NCI-H446 treated with DMSO at 0.1 percent for 48 hours (cell line): ENCODE measurements at places on chromosomes 13 and 19.

- DNase-seq = no peak
Measured at GRCh38 chr13:51044023-51044665, 66.9 kb downstream of the C13orf42 start.

GRCh38 chr19:47344425-47344824 is 4.7 kb upstream of the DHX34 start:
- no peak for DNase-seq

DNA sequence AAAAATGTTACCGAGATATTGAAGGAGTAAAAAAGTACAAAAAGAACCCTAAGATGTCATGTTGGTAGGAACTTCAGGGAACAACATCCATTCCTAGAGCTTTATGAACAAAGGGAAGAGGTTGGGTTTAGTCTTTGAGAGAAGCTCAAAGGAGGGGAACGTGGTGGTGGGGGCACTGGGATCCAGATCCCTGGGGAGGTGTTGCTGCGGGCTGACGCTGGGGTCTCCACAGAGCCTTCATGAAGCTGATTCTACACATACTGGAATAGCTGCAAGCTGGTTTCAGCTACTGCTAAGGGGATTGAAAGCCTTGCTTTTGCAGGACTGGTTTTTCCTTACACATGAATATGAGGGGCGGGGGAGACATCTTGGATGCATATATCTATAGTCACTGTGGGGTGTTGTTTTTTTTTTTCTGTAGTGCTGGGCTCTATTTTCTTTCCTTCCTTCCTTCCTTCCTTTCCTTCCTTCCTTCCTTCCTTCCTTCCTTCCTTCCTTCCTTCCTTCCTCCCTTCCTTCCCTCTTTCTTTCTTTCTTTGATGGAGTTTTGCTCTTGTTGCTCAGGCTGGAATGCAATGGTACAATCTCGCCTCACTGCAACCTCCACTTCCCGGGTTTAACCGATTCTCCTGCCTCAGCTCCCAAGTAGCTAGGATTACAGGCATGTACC is 6.5 kb upstream of the MZF1 start:
- no peak for DNase-seq

- DNase-seq = no peak
Measured at GRCh38 chr13:78409172-78409571, 194.2 kb downstream of the POU4F1 start.

GRCh38 chr13:29754473-29754806 is 96.0 kb downstream of the UBL3 start:
- DNase-seq = no peak

DNA sequence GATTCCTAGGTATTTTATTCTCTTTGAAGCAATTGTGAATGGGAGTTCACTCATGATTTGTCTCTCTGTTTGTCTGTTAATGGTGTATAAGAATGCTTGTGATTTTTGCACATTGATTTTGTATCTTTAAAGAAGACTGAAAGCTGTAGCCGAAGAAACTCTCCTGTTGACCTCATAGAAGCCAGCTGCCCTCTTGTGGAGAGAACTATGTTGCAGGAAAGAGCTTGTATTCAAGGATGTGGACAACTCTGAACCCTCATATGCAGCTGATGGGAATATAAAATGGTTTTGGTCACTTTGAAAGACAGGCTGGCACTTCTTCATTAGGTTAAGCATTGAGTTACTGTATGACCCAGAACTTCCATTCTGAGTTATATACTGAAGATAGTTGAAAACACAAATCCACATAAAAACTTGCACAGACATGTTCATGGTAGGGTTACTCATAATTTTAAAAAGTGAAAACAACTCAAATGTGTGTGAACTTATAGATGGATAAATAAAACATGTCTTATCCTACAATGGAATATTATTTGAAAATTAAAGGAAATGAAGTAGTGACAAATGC is 65.8 kb upstream of the SLITRK6 start:
- no peak for DNase-seq

GRCh38 chr19:7648265-7649014 is 11.5 kb downstream of the STXBP2 start:
- no peak for DNase-seq

- no peak for DNase-seq
Measured at GRCh38 chr13:42574435-42575311, 721 bp downstream of the TNFSF11 start.

DNA sequence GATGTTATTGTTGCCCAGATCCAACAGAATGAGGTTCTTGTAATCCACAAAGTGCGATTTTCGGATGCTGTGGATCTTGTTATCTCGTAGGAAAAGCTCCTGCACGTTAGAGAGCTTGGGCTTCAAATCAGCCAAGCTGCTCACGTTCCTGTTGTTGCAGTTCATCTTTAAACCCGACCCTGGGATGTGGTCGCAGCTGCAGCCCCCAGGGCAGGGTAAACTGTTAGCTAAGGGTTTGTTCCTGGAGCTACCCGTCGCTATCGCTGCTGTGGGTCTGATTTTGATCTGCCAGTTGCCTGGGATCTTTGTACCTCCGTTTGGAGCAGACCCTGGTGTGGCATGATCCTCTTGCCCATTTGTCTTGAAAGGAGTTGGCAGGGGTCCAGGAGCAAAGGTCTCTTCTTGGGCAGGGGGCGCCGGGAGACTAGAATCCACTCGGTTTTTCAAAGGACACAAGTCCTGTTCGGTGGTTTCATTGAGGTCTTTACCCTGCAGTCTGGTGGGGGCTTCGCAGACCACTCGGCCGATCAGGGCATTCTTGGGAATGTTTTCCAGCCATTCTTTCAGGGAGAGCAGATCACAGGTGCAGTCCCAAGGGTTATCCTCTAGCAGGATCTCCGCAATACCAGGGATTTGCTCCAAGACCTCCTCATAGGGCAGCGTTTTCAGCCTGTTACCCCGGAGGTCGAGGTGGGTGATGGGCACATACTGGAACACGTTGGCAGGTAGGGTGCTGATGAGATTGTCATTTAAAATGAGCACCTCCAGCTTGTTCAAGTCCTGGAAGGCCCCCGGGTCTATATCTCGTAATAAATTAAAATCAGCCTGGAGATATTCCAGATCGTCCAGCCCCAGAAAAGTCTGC is 1.8 kb downstream of the SLITRK1 start:
- no peak for DNase-seq

- no peak for DNase-seq
Measured at GRCh38 chr19:55477905-55478304, 1.5 kb downstream of the ZNF628 start.

DNA sequence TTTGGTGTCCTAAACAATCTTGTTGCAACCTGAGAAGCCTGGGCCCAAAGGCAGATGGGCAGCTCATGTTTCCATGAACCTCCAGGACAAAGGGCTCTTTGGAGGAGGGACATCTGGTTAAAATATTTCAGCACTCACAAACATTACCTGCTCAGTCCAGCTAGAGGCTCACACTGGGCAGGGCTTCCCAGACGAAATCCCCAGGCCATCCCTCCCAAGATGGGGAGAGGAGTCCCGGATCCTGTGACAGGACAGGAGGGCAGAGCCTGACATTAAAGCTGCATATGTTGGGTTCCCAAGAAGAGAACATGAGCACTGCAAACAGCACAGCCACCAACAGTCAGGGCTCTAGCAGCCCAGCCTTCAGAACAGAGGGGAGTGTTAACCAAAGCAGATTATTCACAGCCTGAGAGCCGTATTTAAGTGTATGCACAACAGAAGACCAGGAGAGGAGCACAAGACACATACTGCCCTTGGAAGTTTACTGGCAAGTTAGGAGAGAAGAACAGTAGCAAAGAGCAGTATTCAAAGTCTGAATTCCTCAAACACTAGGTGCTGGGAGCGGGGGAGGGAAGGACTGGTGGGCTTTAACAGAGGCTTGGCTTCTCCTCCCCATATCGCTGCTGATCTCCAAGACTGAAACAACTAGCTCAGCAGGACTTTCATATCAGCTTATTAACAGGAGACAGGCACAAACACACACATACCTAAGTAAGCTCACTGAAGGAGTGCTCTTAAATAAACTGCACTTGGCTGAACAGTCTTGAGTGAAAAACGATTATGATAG is 12.3 kb downstream of the ATP7B start:
- no peak for DNase-seq

DNA sequence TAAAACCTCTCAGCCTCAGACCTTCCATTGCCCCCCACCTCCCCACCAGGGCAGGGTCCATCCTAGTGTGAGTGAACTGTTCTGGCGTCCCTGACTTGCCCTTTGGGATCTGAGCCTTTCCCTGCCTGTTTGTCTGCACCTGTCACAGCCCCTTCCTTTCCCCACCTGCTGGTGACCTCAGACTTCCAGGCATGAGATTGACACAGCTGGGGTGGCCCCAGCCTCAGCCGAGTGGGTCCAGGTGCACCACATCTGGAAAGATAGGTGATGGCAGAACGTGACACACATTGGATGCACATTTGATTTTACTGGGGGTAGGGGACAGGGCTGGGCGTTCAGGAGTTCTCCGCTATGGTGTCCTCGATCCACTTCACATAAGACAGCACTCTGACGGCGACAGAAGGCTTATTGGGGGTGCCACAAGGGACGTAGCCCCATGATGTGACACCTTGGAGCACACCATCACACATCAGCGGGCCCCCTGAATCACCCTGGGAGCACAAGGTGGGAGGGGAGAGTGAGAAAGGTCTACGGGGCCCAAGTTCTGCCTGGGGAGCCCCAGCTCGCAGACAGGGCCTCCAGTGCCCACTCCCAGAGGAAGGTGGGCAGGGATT is 4.6 kb downstream of the KLK1 start:
- no peak for DNase-seq

DNA sequence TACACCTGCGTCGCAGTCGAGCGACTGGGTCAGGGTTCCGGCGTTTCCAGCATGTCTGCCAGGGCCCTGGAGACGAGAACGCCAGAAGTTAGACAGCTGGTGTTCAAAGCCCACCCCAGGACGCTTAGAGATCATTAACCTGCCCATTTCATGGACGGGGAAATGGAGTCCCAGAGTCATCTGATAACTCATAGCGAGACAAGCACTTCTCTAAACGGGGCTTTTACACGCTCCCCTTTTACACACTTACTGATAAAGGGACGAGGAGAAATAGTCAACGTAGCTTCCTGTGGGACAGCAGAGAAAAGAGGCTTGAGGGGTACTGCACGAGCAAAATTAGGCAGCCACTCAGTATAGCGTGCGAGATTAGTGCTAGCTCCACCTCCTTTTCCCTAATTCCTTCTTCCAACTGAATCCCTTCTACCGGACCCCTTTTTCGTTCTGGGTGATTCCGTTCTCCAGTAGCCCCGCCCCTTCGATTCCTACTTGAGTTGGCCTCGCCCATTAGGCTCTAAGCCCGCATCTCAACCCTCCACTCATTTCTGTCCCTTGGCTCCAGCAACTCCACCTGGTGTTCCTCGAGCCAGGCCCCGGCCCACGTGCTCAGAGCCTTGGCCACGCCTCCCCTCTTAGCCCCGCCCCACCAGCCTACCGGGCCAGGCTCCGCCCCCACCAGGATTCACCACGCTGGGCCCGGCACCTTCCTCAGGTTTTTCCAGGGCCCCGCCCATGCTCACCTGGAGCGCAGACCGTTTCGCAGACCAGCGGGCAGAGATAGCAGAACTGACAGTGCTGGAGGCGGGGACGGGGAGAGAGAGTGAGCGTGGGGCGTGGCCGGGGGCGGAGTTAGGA is 3.7 kb downstream of the HRC start:
- peak; percentile 46 for DNase-seq

GRCh38 chr13:100610391-100611347 is 22.1 kb upstream of the GGACT start:
- DNase-seq = peak; percentile 51

DNA sequence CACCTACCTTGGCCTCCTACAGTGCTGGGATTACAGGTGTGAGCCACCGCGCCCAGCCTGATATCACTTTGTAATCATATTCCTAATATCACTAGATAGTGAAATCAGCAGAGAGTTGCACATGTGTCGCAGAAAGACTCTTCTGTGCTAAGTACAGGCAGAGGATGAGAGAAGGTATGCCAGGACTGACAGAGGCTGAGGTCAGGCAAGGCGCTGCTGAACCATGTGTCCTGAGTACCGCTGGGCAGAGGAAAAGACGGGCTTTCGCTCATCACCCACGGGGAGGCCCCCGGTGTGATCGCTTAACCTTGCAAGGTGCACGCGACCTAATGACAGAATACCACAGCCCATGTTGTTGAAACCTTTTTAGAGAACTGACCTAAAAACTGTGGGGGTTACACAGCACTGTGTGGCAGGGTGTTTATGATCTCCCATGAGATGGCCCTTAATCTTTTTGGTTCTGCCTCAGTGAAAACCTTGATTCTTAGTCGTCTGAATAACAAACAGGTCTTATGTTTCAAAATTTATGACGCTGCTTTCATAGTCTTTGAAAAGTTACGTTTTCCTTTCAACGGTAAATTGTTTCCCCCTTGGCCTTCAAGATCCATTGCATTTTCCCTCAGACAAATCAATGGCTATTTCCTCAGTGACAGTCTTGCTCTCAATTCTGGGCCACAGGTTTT is 12.2 kb downstream of the GJA3 start:
- no peak for DNase-seq

- peak; percentile 17 for DNase-seq
Measured at GRCh38 chr19:10420444-10421239, at the start of gene PDE4A. Gene PDE4A, plus strand, starts transcription at chr19:10420538. Its CDS starts 227 bp downstream, at chr19:10420765.

- no peak for DNase-seq
Measured at GRCh38 chr19:54287456-54287855, 6.5 kb upstream of the LILRB2 start.

GRCh38 chr19:39319892-39320248 is 793 bp downstream of the LRFN1 start:
- DNase-seq = no peak

- DNase-seq = no peak
Measured at GRCh38 chr13:66077132-66077689, 1152.9 kb downstream of the PCDH9 start.
